ENCODE measurements at places on chromosomes 2 and 18. TPM values are rescaled to one million over a fixed set of nuclear protein-coding genes. Genes with fewer than 3 reads are reported as not detected.

The SAG gene
- total RNA-seq, result under 0.01 TPM

The PLGLB1 gene
- total RNA-seq, result 0.63 TPM

The CNOT9 gene
- total RNA-seq, result 46.3 TPM

The MBD5 gene
- total RNA-seq, result 6.1 TPM

The LYG2 gene
- total RNA-seq, result not detected

The COL5A2 gene
- total RNA-seq, result 37.0 TPM

The IFIH1 gene
- 5.3 TPM for total RNA-seq

The MTERF4 gene
- total RNA-seq, result 28.2 TPM

The CTAGE1 gene
- not detected for total RNA-seq

The CRYGC gene
- total RNA-seq, result not detected

The DYSF gene
- total RNA-seq, result 47.2 TPM

The CRYGD gene
- total RNA-seq, result not detected

The GPR35 gene
- 0.13 TPM for total RNA-seq

The TMEFF2 gene
- not detected for total RNA-seq

The RESP18 gene
- not detected for total RNA-seq

The MEP1B gene
- total RNA-seq, result not detected

The GLI2 gene
- under 0.01 TPM for total RNA-seq

The DSC2 gene
- total RNA-seq, result under 0.01 TPM

The REG1A gene
- total RNA-seq, result not detected

The RPRD1A gene
- total RNA-seq, result 34.4 TPM

The FRZB gene
- 0.13 TPM for total RNA-seq

The UBXN4 gene
- 58.3 TPM for total RNA-seq

The FSHR gene
- total RNA-seq, result not detected

The MERTK gene
- 14.0 TPM for total RNA-seq

The RTP5 gene
- total RNA-seq, result not detected

The SMPD4 gene
- total RNA-seq, result 10.4 TPM

The RGPD3 gene
- total RNA-seq, result 0.13 TPM

The DYNC1I2 gene
- 135 TPM for total RNA-seq

The HTR2B gene
- total RNA-seq, result 0.64 TPM

The CHPF gene
- total RNA-seq, result 0.26 TPM

The MAPK4 gene
- total RNA-seq, result not detected

The METAP1D gene
- total RNA-seq, result 2.7 TPM

The CD207 gene
- under 0.01 TPM for total RNA-seq

The ERFE gene
- total RNA-seq, result 0.13 TPM

The RSAD2 gene
- 0.25 TPM for total RNA-seq

The ELOA2 gene
- total RNA-seq, result not detected

The IER3IP1 gene
- total RNA-seq, result 47.5 TPM

The PRKAG3 gene
- total RNA-seq, result not detected

The AMER3 gene
- not detected for total RNA-seq

The L3MBTL4 gene
- 10.2 TPM for total RNA-seq

The DNAJC5G gene
- total RNA-seq, result 1.0 TPM

The TUBB8B gene
- total RNA-seq, result not detected

The CAPN14 gene
- total RNA-seq, result under 0.01 TPM

The CCDC88A gene
- 37.0 TPM for total RNA-seq

The LIPG gene
- 1.3 TPM for total RNA-seq

The CAPN13 gene
- not detected for total RNA-seq

The HAAO gene
- not detected for total RNA-seq

The NEURL3 gene
- total RNA-seq, result 0.13 TPM

Measured in dermis microvascular lymphatic vessel endothelial cell (primary cell).